ENCODE measurements at places on chromosomes 7 and 10. TPM values are rescaled to one million over a fixed set of nuclear protein-coding genes. Genes with fewer than 3 reads are reported as not detected.

DNA sequence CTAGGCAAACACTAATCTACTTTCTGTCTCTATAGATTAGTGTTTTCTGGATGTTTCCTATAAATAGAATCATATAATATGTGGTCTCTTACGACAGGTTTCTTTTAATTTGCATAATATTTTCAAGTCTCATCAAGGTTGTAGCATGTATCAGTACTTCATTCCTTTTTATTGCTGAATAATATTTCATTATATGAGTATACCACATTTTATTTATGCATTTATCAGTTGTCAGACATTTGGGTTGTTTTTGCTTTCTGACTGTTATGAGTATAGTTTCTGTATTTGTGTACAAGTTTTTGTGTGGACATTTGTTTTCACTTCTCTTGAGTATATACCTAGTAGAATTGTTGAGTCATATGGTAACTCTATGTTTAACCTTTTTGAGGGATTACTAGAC is 48.2 kb downstream of the SHOC2 start:
- DNase-seq: no peak

DNA sequence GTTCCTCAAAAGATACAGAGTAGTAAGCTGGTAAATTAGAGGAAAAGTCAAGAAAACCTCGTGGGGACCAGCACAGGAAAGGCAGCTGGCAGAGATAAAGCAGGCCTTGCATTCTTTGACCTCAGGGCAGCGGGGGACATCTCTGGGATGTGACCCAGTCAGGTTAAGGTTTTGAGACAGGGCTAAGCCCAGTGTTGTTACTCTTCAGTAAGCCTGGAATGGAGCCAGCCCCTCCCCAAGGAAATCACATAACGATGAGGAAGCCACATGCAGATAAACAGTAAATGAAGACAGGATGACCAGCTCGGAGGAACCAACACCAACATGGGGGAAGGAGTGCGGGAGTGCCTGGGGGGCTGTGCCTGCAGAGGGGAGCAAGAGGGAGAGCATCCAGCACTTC is 99.6 kb downstream of the JAZF1 start:
- no peak for DNase-seq

- DNase-seq: no peak
These were observed 373.5 kb downstream of the GRID1 start for GRCh38 chr10:85993140-85993539.

DNA sequence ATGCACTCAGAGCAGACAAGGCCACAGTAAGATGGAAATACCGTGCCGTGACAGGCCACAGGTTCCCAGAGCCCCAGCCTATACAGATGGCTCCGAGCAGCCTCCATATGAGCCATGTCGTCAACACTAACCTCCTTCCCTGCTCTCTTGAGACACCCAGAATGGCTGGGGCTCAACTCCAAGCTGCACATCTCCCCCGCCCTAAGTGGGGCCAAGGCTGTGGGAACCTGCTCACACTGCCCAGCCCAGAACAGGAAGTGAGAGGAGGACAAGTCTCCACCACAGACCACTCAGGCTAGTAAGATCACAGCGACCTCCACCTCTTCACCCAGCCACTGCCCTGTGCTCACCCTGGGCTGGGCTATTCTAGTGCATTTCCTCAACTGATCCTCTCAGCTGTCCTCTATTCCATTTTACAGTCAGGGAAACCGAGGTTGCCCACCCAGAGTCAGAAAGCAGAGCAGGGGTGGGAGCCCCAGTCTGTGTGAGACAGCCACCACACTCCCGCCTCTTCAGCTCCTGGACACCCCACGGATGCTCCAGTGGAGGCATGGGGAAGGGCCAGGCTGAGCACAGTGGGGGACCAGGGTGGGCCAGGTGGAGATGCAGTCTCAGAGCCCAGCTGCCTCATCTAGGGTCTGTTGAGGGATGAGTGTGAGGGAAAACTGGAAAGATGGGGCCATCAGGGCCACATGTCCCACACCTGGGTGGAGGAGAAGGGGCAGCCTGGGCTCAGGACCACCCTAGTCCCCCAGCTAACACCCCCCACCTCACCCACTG is 11.6 kb downstream of the GRID1 start:
- no peak for DNase-seq

DNA sequence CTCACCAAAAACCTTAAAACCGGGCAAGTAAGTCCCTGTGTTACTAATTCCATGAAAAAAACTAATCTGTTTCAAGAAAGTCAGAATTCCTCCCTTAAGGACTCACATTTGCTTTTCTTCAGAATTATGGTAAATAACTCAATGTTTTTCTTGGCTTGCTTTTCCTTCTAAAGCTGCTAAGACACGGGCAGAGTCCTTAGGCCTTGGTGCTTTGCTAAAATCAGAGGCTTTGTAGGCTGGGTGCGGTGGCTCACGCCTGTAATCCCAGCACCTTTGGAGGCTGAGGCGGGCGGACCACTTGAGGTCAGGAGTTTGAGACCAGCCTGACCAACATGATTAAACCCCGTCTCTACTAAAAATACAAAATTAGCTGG is 32.0 kb downstream of the GNA12 start:
- no peak for DNase-seq

- no peak for DNase-seq
These were observed 102.7 kb downstream of the ANKRD7 start for GRCh38 chr7:118327174-118327573.

DNA sequence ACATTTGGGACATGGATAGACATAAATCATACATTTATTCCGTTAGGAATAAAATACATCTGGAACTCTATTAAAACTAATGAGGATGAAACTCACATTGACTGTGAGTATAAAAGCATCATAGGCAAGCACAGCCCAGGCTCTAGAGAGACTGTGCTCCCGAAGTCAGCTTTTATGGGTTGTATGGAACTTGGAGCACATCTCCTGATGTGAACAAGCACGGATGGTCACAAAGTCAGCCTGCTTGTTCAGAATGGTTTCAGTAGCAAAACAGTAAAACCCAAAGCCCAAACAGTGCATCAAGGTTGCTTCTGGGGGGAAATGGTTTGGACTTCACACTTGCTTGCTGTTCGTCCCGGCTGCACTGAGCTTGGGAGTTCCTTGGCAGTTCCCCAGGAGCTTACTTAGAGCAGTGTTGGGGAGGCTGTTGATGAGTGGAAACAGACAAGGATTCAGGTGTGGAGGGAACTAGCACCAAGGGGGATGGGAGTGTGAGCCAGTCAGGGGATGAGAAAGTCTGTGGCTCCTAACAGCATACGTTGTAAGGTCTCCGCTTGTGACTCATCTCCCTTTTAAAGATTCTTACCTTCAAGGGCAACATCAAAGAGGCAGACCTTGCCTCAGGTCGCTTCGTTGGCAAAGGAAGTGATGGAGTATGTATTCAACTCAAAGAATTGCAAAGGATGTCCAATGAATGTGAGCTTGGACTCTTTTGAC is 19.7 kb upstream of the ITGA8 start:
- no peak for DNase-seq

DNA sequence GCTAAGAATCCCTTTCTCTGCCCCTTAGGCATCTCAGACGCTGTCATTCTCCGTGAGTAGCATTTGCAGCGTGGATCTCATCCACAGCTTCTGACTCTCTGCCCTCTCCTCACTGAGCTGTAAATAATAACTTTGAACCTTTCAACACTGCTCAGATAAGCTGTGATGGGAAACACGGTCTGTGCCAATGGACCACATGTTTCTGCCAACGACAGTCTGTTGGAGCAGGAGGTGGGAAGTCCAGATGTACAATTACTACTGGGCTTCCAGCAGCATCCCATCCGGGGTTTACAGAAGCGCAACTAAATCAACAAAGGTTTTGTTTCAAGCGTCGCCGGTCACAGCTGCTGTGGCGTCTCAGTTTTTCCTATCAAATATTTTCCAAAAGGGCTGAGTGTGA is 1110.6 kb downstream of the TYW1 start:
- no peak for DNase-seq

Gene PAPOLB
- polyA plus RNA-seq: not detected
